ENCODE measurements at places on chromosomes 7 and 10. TPM values are rescaled to one million over a fixed set of nuclear protein-coding genes. Genes with fewer than 3 reads are reported as not detected.

Gene KIN
- 11.9 TPM for total RNA-seq

Gene ANKRD61
- total RNA-seq: not detected

Gene CALHM3
- total RNA-seq: not detected

Gene TUBAL3
- not detected for total RNA-seq

Gene TMEM248
- 114 TPM for total RNA-seq

Gene PPIF
- total RNA-seq: 30.7 TPM

Gene CPA2
- total RNA-seq: not detected

Gene GIMAP1
- total RNA-seq: 13.0 TPM

Gene C7orf25
- total RNA-seq: 7.4 TPM

Data from upper lobe of right lung (tissue), 1 donor.